Stomach (tissue), 19 donors: ENCODE measurements at places on chromosomes 2 and 18.

DNA sequence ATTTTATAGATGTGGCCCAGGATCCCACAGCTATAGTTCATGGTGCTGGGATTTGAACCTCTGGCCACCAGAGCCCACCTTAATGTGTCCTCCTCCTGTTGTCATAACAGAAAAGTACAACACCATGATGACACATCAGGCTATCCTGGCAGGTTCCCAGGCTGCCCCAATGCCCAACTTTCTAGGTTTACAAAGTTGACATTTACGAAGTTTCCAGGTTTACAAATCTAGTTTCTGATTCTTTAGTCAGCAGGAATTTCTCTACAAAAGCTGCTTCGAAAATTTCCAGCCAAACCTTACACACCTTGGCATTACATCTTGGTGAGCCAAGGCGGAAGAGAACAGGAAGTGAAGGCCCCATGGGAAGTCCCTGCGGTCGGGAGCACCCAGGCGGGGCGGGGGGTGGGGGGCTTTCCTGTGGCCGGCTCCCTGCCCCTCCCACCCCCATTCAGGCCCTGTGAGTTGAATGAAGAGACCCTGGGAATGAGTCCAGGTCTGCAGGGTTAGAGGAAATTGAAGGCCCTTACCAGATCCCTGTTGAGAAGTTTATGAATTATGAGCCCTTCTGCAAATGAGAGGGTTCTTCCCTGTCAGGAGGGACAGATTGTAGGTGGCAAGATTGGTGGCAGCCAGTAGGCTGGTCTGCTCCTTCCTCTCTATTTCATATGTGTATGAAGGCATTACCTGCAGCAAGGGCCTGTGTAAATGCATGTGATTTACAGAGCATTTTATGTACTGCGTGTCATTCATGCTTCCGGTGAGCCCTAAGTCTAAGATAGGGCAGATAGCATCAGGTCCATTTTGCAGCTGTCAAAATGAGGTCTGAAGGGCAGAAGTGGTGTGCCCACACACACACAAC lies 11.1 kb upstream of the IL1RN start:
- DNase-seq = no peak

- no peak for DNase-seq
Measured at GRCh38 chr2:83142934-83143333, 1316.1 kb downstream of the SUCLG1 start.

DNA sequence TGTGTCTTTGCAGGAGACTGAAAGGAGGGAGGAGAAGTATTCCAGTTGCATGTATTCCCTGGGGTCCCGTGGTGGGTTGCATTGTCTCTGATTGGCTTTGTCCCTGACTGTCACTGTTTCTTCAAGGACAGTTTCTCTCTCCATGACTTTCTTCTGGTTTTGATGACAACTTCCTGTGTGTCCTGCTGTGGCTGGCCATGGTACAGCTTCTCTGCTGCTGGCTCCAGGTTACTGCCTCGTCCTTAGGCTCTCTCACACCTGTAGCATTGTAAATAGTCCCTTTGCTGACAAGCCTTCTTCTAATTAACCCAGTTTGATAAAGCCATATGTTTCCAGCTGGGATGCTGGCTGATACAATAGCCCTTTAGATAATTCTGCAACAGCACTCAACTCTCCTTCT lies 129.0 kb downstream of the LPIN1 start:
- DNase-seq = no peak

GRCh38 chr2:42835577-42836371 lies 43.4 kb upstream of the HAAO start:
- no peak for DNase-seq

GRCh38 chr2:174342686-174343342 lies 8.1 kb downstream of the SP9 start:
- peak; percentile 52 for DNase-seq

DNA sequence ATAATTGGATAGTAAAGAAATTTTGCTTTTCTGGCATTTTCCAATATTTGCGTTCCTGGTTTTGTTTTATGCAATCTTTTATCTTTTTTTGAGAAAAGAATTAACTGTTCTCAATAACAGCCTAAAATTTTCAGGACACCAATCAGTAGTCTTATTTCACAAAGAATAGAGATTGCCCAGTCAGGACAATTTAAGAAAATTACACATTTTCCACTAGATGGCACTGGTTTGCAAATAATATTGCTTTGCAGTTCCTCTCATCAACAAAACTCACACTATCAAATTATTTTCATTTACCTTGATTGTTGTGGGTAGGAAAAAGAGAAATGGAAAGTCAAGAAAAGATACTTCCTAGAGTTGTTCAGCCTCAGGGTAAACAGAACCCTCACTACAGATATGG lies 2.4 kb upstream of the RBM45 start:
- DNase-seq = no peak

- no peak for DNase-seq
Measured at GRCh38 chr2:109209941-109210340, 80.9 kb downstream of the SH3RF3 start.

DNA sequence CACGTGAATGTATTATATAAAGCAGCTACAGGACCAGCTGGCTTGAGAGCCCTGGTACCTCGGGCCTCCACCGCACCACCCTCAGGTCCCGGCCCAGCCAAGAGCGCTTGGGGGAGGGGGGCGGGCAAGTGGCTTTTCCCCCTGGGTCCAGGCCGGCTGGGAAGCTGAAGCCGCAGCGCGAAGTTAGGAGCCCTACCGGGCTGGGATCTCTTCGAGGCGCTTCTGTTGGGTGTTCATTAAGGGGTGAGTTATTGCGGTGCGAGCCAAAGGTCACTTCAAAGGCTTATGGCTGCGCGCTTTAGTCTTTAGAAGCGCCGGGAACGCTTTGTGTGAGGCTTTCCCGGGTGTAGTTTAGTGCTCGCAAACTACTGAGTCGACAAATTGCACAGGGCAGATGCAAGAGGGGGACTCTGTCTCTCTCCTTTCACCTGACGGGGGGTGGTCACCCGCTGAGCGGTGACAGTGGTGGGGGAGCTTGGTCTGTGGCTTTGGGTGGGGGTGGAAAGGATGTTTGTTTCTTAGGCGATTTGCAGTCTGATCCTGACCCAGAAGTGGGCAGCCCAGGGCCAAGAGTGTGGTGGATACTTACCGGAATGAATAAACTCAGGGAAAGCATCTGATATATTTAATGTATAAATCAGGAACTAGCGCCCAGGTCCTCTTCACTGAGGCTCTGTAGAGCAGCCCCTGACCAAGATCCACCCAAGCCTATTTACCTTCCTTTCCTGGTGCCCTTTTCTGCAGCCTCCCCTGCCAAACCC lies 6.0 kb downstream of the HOXD3 start:
- no peak for DNase-seq

DNA sequence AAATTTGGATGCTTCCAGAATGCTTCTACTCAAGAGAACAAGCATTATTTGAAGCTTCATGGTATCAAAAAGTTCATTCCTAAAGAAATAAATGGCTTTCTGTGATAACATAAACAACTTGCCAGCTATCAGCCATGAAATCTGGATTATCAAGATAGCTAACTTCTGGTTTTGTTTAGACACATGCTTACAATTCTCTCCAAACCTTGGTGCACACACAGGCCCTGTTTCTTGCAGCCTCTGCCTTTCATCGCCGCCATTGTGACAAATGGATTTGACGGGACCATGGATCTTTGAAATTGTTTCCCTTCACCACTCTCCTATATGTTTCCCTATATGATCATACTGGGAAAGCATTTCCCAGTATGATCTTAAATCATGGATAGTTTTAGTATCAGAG lies 47.9 kb upstream of the CABLES1 start:
- no peak for DNase-seq

GRCh38 chr2:19801367-19802080 lies 100.3 kb downstream of the TTC32 start:
- DNase-seq = peak; percentile 82

GRCh38 chr2:58701688-58702301 lies 460.7 kb upstream of the FANCL start:
- no peak for DNase-seq

DNA sequence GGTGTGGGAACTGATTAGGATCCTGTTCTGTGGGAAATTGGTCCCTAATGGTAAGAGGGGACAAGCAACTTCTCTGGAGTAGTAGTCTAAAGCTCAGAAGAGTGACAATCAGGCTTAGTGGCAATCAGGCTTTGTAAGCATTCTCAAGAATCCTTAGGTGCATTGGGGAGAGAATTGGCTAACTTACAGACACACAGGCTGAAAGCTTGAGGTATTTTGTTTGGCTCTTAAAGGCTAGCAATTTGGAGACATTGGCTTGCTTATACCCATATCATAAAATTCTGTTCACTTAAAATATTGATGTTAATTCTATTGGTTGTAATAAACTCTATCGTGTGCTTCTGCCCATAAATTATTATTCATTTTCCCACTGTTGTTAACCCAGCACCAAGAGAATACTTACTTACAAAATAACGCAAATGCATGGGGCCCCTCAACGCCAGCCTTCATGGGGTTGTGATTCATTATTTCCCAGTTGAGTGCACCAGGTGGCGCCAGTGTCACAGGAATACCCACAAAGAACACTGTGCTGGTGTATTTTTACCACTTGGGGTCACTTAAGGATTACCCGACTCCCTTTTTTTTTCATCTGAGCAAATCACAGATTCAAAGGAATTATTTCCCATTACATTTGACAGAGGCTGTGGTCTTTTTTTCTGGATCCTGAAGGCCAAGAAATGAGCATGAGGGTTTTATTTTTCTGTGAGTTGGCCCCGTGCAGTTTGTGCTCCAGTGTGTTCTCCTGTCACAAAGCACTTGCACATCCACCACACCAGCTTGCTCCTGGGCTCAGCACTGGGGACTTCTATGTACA lies 45.5 kb downstream of the DDX1 start:
- DNase-seq = peak; percentile 91

DNA sequence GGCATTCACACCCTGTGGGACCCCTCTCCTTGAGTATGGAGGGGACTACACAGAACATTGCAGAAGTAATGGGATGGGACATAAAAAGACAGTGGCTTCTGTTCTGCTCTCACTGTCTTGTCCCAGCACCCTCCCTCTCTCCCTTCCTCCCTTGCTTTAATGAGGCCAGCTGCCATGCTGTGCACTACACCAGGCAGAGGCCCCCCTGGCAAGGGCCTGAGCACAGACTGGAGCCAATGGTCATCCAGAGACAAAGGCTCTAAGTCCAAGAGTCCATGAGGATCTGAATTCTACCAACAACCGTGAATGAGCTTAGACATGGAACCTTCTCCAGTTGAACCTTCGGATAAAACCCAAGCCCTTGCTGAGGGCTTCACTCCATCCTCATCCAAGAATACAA lies 263.0 kb downstream of the NDUFA10 start:
- DNase-seq = no peak

GRCh38 chr2:69577467-69578197 lies 65.9 kb downstream of the AAK1 start:
- DNase-seq = no peak

GRCh38 chr18:7567474-7568425 lies 634 bp downstream of the PTPRM start:
- DNase-seq = peak; percentile 85

- DNase-seq = no peak
Measured at GRCh38 chr2:156522864-156523440, 86.8 kb downstream of the GPD2 start.

DNA sequence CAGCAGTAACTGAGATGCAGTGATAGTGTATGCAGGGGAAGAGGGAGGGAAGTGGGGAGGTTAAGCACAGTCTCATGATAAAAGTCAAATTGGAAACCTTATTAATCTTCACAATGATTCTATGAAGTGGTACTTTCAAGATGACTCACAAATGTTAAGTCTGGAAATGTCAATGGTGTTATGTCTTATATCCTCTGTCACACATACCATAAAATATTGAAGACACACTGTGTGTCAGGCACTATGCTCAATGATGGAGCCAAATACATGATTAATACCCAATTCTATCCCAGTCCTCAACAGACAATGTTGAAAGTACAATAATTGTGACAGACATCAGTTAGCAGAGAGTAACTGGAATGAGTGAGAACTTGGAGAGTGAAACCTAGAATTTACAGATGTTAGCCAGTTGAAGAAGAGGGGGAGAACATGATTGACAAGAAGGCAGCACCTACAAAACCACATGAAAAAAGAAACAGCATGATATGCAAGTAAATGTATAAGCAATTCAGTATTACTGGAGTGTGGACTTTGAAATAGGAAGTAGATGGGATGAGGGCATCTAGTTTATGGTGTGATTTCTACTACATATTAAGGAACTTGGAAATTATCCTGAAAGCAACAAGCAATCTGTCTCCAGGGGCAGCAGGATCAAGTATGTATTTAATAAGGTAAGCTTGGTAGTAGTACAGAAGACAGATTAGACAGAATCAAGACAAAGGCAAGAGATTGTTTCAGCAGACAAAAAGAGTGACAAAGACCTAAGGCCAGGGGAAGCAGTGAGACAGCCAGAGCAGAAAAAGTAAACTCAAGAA lies 107.6 kb downstream of the STRN start:
- DNase-seq = peak; percentile 9

DNA sequence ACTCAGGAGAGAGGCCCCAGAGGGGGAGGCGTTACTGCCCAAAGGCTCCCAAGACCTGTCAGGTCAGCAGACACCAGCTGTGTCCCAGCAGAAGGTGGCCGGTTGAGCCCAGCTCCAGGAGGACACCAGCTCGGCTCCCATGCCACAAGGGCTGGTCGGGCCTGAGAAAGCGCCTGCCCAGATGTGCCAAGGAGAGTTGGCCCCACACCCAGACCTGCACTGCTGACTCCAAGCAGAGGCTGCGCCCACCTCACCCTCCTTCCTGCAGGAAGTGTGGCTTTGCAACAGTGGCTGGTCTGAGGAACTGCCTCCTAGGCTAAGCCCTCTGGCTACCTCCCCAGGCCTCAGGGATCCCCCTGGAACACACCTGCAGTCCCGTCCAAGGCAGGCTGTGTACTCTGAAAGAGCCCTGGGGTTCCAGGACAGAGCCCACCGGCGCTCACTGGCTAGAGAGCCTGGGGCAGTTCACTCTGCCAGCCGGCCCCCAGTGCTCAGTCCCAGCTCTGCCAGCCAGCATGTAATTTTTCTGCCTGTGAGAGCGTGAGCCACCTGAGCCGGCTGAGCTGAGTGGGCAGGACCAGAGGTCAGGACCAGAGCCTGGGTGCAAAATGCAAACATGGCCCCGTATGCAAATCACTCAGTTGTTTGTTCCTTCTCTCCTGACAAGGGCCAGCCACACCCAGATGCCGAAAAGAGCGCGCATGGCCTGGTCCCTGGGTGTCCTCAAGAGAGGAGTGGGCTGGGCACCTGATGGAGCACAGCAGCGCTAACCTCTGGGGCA lies 36.9 kb upstream of the PTMA start:
- peak; percentile 67 for DNase-seq

- DNase-seq = no peak
Measured at GRCh38 chr2:54298514-54298913, 42.5 kb upstream of the TSPYL6 start.

DNA sequence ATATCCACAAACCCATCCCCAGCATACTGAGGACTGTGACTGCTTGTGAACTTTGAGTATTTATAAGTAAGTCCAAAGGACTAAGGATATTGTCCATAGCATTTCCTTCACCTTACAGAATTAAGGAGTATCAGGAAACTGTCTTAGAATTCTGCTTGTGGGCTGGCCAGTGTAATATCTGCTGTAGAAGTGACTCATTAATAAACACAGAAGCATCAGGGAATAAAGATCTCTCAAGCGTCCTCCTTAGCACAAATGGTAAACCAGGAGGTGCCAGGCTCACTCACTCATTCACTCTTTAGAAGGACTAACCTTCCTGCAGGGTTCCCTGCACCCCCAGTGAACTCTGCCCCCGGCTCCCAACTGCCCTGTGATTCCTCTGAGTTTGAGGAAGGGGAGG lies 31.0 kb downstream of the CCDC68 start:
- DNase-seq = no peak
